Body of pancreas (tissue), 4 donors: ENCODE measurements at places on chromosomes 3 and 15. TPM values are rescaled to one million over a fixed set of nuclear protein-coding genes. Genes with fewer than 3 reads are reported as not detected.

The SKOR1 gene
- 0.78 TPM for total RNA-seq

DNA sequence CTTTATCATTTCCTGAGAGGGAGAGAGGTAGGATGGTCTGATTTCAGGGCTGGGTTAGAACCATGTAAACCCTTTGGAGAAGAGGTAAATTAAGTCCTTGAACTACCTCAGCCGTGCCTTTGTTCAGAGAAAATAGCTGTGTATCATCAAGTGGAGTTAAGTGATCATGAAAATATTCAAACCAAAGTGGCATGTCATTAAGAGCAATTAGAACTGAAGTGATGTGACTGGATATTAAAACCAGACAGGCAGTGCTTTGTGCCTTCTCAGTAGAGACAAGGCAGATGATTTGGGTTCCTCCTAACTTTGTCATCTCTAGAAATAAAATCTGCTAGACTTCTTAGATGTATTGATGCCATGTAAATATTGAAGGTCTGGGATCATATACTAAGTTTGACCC lies 171.5 kb downstream of the IL5RA start:
- DNase-seq: no peak
- H3K27ac ChIP-seq: no peak overlapping the region
- no peaks in the 10 kb centered on the region for H3K36me3 ChIP-seq

DNA sequence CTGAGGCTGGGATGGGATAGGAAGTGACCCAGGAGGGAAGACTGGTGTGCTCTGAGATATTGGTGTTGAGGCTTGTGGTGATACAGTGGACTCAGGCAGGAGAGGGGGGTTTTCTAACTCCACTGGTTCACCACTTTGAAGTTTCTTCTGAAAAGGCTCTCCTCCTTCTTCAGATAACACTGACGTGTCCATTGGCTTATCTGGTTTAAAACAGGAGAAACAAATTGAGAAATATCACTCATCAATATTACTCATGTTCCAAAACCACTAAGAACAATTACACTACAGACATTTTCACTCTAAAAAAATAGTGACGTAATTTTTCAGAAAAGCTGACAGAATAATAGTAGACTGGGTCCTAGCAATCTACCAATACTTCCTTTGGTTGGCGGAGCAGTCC lies 23.1 kb downstream of the TP53BP1 start:
- no peaks in the 10 kb centered on the region for H3K4me1 ChIP-seq
- no peak overlapping the region for H3K27ac ChIP-seq
- no peaks in the 10 kb centered on the region for H3K27me3 ChIP-seq
- DNase-seq: no peak
- no peak overlapping the region for H3K4me3 ChIP-seq
- no peaks in the 10 kb centered on the region for H3K36me3 ChIP-seq

The RBP2 gene
- total RNA-seq: not detected

DNA sequence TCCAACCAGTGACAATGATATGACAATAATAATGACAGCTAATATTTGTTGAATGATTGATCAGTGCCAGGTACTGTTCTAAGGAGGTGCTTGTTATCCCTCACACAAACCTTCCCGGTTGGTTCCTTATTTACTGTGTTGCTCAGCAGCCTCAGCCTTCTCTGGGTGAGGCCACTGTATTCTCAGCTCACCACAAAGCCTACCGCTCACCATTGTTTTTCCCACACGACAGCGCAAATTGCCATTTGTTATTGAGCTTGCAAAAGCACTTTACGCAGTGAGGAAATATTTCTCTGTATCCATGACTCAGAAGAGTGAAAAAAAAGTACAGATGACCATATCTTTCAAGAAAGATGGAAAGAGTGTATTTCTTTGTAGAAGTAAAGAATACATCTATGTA lies 49.5 kb upstream of the PDZRN3 start:
- DNase-seq: no peak
- no peaks in the 10 kb centered on the region for H3K27me3 ChIP-seq
- no peak overlapping the region for H3K4me3 ChIP-seq
- H3K4me1 ChIP-seq: no peaks in the 10 kb centered on the region
- H3K36me3 ChIP-seq: no peaks in the 10 kb centered on the region
- no peak overlapping the region for H3K27ac ChIP-seq

The CORO2B gene
- 4.0 TPM for total RNA-seq

- H3K36me3 ChIP-seq: no peaks in the 10 kb centered on the region
- H3K4me3 ChIP-seq: no peak overlapping the region
- no peak for DNase-seq
- peaks cover 19% of the 10 kb centered on the region for H3K4me1 ChIP-seq
- H3K27ac ChIP-seq: no peak overlapping the region
Observed at GRCh38 chr3:53261712-53262111, 5.9 kb upstream of the TKT start.

The BCL2A1 gene
- not detected for total RNA-seq

GRCh38 chr15:57734860-57735259 lies 28.3 kb downstream of the POLR2M start:
- no peak for DNase-seq
- no peaks in the 10 kb centered on the region for H3K36me3 ChIP-seq
- H3K27me3 ChIP-seq: no peaks in the 10 kb centered on the region
- peaks cover 4% of the 10 kb centered on the region for H3K4me1 ChIP-seq
- H3K27ac ChIP-seq: no peak overlapping the region
- H3K4me3 ChIP-seq: no peak overlapping the region

GRCh38 chr3:142973217-142974009 lies 9.9 kb upstream of the PAQR9 start:
- H3K27ac ChIP-seq: no peak overlapping the region
- no peaks in the 10 kb centered on the region for H3K36me3 ChIP-seq
- H3K4me3 ChIP-seq: no peak overlapping the region
- H3K4me1 ChIP-seq: no peaks in the 10 kb centered on the region
- DNase-seq: no peak
- H3K27me3 ChIP-seq: no peaks in the 10 kb centered on the region

The IQCF5 gene
- total RNA-seq: not detected

The MAN2A2 gene
- 78.9 TPM for total RNA-seq

The MUC4 gene
- not detected for total RNA-seq

- H3K36me3 ChIP-seq: no peaks in the 10 kb centered on the region
- no peak overlapping the region for H3K4me3 ChIP-seq
- peaks cover 42% of the 10 kb centered on the region for H3K4me1 ChIP-seq
- no peak for DNase-seq
- no peak overlapping the region for H3K27ac ChIP-seq
Observed at GRCh38 chr15:73932381-73933191, 6.3 kb downstream of the LOXL1 start.

DNA sequence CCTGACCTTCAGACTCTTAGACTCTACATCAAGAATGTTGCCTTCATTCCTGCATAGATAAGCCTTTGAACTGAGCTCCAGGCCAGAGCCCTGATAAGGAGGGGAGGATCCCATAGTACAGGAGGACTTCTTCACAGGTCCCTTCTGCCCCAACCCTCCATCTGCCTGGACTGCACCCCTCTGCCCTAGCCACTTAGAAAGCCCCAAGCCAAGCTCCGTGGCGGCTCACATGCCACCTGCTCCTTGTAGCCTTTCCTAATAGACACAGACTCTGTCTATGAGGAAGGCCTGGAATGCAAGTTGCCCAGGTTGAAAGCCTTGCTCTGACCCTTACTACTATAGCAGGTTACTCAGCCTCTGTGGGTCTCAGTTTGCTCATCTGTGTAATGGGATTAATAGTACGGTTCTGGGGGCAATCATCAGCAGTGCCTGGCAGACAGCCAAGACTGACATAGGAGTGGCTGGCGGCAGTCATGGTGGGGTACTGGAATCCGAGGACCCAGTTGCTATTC lies 11.6 kb downstream of the PCSK6 start:
- DNase-seq: no peak
- no peaks in the 10 kb centered on the region for H3K27me3 ChIP-seq
- no peak overlapping the region for H3K27ac ChIP-seq
- no peaks in the 10 kb centered on the region for H3K36me3 ChIP-seq
- H3K4me3 ChIP-seq: no peak overlapping the region

GRCh38 chr3:127789990-127790881 lies 32.1 kb downstream of the MGLL start:
- no peak for DNase-seq
- peaks cover 34% of the 10 kb centered on the region for H3K4me1 ChIP-seq
- no peaks in the 10 kb centered on the region for H3K27me3 ChIP-seq
- H3K4me3 ChIP-seq: no peak overlapping the region
- no peaks in the 10 kb centered on the region for H3K36me3 ChIP-seq
- H3K27ac ChIP-seq: no peak overlapping the region

- no peaks in the 10 kb centered on the region for H3K27me3 ChIP-seq
- no peak overlapping the region for H3K27ac ChIP-seq
- H3K4me3 ChIP-seq: no peak overlapping the region
Observed at GRCh38 chr3:190831225-190831624, 31.3 kb downstream of the GMNC start.

The HTR3C gene
- not detected for total RNA-seq

- no peaks in the 10 kb centered on the region for H3K36me3 ChIP-seq
- H3K4me3 ChIP-seq: no peak overlapping the region
- DNase-seq: no peak
Observed at GRCh38 chr3:34421762-34422161, 623.3 kb downstream of the PDCD6IP start.

- H3K27me3 ChIP-seq: no peaks in the 10 kb centered on the region
- H3K27ac ChIP-seq: no peak overlapping the region
- no peaks in the 10 kb centered on the region for H3K36me3 ChIP-seq
- DNase-seq: no peak
Observed at GRCh38 chr3:72196377-72196929, 411.5 kb upstream of the PROK2 start.

DNA sequence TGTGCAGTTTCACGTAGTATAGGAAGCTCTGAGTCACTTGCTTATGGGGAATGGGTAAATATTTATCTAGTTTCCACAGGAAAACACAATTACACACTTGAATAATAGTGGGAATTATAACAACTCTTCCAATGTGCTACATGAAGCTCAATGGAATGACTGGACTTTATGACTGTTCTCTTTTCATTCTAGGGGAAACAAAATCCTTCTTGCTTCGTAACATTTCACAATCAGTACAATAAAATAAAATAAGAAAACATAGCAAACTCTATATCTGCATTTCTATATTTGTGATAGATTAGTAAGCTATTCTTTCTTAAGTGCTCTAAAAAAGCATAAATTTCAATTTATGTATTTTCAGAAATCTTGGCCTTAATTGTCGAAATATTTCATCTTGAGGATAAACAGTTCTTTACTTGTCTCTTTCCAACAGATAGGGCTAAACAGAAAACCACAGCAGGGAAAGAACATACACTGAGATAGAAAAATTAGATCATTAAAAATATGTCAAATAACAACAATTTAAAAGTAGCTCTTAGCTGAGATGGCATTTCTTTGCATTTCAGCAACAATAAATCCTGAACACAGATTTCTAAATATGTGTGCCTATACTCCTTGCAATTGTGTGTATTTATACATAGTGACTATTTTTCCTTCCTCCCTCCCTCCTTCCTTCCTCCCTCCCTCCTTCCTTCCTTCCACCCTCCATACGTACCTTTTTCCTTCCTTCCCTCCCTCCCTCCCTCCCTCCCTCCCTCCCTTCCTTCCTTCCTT lies 395.5 kb upstream of the KCNMB2 start:
- H3K27me3 ChIP-seq: no peaks in the 10 kb centered on the region
- no peak overlapping the region for H3K4me3 ChIP-seq
- H3K27ac ChIP-seq: no peak overlapping the region
- no peak for DNase-seq
- no peaks in the 10 kb centered on the region for H3K4me1 ChIP-seq

The GRM7 gene
- 0.33 TPM for total RNA-seq

The DOCK3 gene
- not detected for total RNA-seq

DNA sequence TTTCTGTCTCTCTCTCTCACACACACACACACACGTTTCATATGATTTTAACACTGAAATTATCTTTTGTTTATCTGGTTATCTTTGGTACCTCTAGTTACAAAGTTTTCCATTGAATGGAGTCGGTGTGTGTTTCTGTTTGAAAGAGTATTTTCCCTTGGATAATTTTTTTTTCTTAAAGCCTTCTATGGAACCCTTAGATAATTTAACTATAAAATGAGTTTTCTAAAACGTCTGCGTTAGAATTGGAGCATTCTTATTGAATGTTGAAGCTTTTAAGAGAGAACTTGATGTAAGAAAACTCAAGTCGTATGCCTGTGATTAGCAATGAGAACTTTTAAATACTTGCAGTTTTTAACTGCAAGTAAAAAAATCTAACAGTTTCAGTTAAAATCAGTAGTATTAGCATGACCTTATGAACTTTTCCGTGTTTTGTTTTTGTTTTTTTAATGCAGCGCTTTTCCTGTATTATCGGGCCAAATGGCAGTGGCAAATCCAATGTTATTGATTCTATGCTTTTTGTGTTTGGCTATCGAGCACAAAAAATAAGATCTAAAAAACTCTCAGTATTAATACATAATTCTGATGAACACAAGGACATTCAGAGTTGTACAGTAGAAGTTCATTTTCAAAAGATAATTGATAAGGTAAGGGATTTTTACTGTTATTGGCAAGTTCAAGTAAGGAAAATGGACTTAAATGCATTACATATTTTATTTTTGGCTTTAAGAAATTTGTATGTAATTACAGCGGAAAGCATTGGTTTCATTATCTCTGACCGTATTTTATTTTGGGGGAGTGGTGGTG lies 3.0 kb downstream of the SMC4 start:
- no peak for DNase-seq
- peaks cover 14% of the 10 kb centered on the region for H3K4me1 ChIP-seq
- H3K36me3 ChIP-seq: no peaks in the 10 kb centered on the region
- no peak overlapping the region for H3K4me3 ChIP-seq
- H3K27me3 ChIP-seq: no peaks in the 10 kb centered on the region

DNA sequence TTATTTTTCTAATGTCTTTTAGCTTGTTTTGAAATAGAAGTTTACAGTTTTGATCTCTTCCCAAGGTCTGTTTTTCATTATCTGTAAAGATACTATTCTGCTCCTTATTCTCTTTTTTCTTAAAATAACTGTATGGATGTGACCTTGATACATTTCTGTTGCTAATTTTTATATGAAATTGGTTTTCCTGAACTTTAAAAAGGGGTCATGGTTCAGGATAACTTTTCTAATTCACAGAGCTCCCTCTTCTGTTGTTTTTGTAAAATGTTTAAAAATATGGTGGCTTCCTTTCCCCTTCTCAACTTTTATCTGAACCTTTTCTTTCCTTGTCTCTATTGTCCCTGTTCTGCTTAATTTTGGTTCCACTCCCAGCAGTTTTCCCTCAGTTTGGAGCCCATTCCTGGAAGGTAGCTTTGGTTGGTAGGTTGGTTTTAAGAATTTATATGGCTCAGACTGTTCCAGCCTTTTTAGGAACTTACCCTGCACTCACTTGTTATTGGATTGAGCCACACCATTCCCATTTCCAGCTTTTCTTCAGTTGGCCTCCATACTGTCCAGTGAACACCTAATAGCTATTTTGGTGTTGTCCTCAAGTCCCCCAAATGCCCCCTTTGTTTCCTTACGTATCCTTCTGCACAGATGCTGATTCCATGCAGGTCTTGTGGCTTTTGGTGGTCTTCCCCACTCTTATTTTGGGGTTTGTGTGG lies 70.3 kb downstream of the SLMAP start:
- no peaks in the 10 kb centered on the region for H3K36me3 ChIP-seq
- no peaks in the 10 kb centered on the region for H3K27me3 ChIP-seq
- no peak for DNase-seq

The USF3 gene
- 13.2 TPM for total RNA-seq

DNA sequence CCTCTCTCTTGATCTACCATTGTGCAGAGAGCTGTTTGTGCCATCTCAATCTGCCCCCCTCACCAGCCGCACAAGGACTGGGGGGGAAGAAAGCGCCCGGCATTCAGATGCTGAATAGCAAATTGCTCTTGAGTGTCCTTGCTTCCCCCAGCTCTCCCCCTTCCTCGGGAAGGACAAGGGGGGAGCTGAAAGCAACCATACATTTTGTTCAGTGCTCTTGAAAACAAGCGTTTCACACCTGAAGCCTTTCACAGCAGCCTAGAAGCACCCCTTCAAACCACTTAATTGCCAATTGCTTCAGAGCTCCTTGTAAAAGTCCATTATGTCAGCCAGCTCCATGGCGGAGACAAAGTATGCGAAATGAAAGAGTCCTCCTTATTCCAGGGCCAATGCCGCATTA lies 540.1 kb downstream of the NR2F2 start:
- H3K27ac ChIP-seq: no peak overlapping the region
- H3K4me3 ChIP-seq: no peak overlapping the region
- no peak for DNase-seq
- no peaks in the 10 kb centered on the region for H3K4me1 ChIP-seq
